NCI-H69 (cell line): ENCODE measurements at places on chromosomes 4 and X.

GRCh38 chrX:22577181-22577580 is 304.5 kb downstream of the CBLL2 start:
- DNase-seq = no peak

DNA sequence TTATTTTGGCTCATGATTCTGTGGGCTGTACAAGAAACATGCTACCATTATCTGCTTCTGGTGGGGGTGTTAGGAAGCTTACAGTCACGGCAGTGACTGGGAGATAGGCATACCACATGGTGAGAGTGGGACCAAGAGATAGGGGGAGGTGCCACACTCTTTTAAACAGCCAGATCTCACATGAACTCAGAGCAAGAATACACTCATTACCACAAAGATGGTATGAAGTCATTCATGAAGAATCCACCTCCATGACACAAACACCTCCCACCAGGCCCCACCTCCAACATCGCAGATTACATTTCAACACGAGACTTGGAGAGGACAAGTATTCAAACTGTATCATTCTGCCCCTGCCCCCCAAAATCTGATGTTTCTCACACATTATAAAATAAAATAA is 2396.7 kb downstream of the PCDH7 start:
- no peak for DNase-seq

DNA sequence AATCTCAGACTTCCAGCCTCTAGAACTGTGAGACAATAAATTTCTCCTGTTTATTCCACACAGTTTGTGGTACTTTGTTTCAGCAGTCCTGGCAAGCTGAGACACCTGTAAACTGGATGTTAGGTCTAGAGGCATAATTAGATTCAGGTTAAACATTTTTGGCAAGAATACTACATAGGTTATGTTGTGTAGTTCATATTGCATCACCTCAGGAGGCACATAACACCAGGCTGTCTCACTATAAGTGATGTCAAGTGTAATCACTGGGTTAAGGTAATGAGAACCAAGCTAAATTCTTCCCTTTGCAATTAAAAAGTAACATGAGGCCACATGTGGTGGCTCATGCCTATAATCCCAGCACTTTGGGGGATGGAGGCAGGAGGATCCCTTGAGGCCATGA is 214.2 kb downstream of the ZNF674 start:
- DNase-seq = peak; percentile 25

GRCh38 chr4:151831526-151831925 is 70.7 kb upstream of the GATB start:
- DNase-seq = no peak

DNA sequence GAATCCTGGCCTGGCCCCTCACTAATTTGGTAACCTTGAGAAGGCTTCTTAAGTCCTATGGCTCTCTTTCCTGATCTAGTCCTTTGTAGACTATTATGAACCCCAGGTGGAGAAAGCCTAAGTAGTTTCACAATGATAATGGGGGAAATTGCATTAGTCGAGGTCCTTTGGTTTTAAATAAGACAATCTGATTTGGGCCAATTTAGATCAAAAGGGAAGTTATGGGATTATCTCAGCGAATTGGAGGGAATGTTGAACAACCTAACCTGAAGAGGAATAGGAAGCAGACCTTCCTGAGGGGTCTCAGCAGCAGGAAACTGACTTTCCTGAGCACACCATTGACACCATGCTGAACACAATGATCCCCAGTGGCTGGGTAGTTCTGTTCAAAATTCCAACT is 331.5 kb downstream of the PRDM5 start:
- DNase-seq = no peak

GRCh38 chr4:37604461-37604860 is 81.7 kb downstream of the RELL1 start:
- DNase-seq = no peak

GRCh38 chrX:1462596-1463251 is 10.0 kb upstream of the ASMTL start:
- DNase-seq = no peak

GRCh38 chrX:53288189-53288588 is 6.8 kb upstream of the IQSEC2 start:
- peak; percentile 91 for DNase-seq

- no peak for DNase-seq
These were observed 461.4 kb downstream of the NAF1 start for GRCh38 chr4:162705130-162705803.

DNA sequence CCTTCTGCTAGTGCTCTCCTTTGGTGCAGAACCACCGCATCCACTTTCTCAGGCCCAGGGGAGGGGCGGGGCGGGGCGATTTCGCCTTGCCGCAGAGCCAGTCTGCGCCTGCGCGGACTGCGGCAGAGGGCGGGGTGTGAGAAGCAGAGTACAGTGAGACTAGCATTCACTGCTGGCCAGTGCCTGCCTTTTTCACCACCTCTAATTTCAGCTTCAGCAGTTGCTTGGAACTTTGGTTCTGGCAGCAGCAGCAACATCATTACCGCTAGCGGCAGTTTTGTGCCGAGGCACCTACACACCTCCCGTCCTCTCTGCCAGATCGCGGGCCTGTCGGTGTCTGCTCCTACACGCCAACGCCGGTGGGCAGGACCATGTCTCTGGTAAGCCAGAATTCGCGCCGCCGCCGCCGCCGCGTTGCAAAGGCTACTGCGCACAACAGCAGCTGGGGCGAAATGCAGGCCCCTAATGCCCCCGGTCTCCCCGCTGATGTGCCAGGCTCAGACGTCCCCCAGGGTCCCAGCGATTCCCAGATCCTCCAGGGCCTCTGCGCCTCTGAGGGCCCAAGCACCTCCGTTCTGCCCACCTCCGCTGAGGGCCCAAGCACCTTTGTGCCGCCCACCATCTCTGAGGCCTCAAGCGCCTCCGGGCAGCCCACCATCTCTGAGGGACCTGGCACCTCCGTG is at the start of gene MAGEE1:
Gene MAGEE1 (plus strand): TSS at position 151 of the 683 bp plus-strand sequence. CDS start 221 bp downstream, at position 372.
- DNase-seq = peak; percentile 25

DNA sequence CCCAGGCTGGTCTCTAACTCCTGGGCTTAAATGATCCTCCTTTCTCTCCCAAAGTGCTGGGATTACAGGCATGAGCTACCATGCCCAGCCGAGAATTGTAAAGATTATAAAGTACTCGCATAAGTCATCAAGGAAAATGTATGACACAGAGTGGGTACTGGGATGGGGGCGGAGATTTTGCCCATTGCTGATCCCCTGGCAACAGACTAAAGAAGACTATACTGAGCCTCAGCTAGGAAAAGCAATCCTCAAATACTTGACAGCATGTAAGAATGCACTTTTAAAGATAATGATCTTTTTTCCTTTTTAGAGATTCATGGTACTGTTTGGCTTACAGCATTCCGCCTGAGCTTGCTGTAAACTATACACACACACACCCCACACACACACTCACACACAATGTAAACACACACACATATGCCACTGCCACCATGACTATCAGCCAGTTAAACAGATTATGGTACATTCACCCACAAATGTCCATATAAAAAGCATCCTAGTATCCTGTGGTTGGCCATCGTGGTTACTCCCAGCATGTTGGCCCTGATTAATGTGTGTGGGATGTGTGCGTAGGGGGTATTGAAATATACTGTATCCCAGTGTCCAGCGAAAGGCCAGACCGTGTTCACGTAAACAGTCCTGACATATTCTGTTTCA is 113.0 kb downstream of the AMELX start:
- DNase-seq = no peak

DNA sequence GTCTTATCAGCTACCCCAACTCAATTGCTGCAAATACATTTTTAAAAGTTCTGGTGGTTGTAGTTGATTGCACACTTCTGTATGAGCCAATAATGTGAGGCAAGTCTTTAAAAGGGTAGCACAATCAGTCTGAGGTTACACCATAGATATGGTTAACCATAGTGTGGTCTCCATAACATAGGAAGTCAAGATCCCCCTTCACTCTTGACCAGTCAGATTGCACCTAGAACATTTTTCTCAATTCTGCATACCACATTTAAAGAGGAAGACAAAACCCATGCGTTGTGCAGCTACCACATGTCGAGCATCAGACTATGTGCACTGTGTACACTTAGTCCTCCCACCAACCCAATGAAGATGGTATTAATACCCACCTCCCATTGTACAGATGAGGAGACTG is 26.5 kb upstream of the CYBB start:
- DNase-seq = no peak

GRCh38 chr4:165627548-165627947 is 245.5 kb upstream of the TLL1 start:
- no peak for DNase-seq

- no peak for DNase-seq
These were observed 30.6 kb upstream of the SORCS2 start for GRCh38 chr4:7161721-7162214.

GRCh38 chr4:126890383-126890782 is 742.4 kb upstream of the INTU start:
- DNase-seq = no peak

GRCh38 chrX:154735695-154736393 is 15.0 kb downstream of the GAB3 start:
- no peak for DNase-seq

DNA sequence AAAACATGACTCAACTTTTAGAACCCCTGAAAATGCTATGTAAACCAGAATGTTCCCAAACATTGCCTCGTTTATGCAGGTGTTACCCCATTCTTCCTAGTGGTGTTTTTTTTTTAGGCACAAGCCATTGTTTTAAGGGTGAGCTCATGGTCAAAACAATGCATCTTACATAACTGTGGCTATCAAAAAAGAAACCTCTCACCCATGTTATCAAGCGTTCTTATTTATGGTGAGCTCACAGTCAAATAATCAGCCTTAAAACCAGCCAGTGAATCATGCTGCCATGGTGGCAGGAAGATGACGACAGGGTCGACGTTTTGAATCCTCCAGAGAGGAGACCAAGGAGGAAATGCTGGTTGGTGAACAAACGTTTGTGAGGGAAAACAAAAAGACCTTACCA is 195.2 kb downstream of the KDR start:
- no peak for DNase-seq

DNA sequence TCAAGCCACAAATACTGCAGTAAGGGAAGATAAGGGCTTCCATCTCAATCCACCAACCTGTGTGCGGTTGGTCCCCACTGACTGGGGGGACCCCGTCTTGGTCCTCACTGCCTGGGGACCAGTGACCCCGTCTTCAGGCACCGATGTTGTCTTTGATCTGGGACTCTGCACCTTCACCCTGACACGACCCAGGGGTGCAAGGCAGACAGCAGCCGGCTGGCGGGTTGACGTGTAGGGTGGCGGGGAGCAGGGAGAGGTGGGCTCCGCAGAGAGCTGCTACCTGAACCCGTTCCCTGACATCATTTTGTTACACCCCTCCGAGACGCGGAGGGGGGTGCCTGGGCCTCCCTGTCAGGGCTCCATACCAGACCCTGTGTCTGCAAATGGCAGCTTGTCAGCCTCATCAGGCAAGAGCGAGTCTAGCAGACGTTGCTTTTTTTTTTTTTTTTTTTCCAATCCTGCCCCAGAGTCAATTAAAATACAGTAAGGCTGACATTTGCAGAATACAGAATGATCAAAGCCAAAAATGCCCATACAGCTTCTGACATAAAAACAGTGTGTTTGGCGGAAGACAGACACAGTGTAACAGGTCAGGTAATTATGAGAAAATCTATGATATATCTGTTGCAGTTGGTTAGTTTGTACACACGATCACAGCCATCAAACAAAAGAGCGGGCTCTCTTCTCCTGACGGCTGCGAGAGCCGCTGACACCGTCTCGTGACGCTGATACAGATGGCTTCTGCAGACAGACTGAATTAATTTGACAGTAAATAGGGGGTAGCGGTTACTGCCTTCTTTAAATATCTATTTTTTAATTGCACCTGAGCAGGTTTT is 118.6 kb downstream of the CRLF2 start:
- DNase-seq = no peak

- peak; percentile 6 for DNase-seq
These were observed 45.9 kb upstream of the ALG13 start for GRCh38 chrX:111634823-111635729.

DNA sequence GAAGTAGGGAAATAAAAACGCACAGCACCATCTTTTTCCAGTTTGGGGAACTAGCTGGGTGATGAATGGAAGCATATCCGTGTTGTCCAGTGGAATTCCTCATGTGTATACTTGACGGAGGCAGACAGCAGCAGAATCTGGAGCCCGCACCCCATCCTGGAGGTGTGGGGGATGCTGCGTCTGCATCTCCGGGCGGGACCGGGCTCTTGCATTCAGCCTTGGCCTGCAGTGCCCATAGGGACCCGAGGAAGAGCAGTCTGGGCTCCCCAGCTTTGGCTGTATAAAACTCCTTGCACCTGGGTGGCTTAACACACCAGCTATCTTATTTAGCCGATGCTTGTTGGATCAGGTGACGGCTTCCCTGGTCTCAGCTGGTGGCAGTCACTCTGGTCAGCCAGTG is 39.7 kb upstream of the LRPAP1 start:
- DNase-seq = no peak
